ENCODE measurements at places on chromosomes 2 and 18.

DNA sequence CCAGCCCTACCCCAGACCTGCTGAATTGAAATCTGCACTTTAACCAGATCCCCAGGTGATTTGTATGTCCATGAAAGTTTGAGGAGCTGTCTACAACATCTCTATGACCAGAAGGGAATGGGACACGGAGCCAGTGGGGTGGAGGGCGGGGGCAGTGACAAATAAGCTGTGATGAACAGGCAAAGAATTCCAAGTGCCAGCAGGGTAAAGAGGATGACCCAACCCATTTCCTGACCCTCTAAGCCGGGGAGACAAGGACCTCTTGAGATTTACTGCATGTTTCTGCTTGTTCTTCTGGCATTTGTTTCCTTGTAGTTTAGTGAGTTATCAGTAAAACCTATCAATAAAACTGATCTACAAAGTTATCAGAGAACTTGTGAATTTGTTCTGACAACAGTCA, 8.7 kb downstream of the TET3 start:
- H3K4me1 ChIP-seq = peaks cover 3% of the 10 kb centered on the region
- no peak for DNase-seq
- H3K36me3 ChIP-seq = no peaks in the 10 kb centered on the region
- no peak overlapping the region for H3K27ac ChIP-seq
- no peak overlapping the region for H3K4me3 ChIP-seq

DNA sequence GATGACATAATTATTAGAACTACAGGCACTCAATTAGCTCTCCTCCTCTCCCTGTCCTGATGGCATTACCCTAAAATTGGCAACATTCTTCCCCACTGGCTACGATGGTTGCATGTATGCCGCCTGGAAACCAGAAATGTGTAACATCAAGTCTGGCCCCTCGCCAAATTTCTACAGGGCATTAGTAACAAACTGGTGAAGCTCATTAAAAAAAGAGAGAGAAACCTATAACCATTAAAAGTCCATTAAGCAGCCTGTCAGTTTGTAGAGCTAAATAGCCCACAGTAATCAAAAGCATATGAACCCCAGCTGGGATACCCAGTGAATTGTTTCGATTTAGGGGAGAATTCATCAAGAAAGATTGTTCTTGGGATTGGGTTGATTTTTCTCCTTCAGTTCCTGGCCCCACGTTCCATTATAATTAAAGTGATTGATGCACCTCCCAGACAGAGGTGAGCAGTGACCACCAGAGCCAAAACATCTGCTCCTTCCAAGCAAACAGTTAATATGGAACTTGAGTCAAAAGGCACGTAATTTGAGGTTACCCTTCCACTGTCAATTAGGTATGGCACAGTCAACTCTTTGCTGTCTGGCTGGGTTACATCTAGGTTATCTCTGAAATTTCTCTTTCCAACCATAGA, 208.6 kb downstream of the C1D start:
- H3K4me1 ChIP-seq = no peaks in the 10 kb centered on the region
- no peak for DNase-seq
- no peak overlapping the region for H3K27ac ChIP-seq
- H3K27me3 ChIP-seq = no peaks in the 10 kb centered on the region
- no peak overlapping the region for H3K4me3 ChIP-seq

DNA sequence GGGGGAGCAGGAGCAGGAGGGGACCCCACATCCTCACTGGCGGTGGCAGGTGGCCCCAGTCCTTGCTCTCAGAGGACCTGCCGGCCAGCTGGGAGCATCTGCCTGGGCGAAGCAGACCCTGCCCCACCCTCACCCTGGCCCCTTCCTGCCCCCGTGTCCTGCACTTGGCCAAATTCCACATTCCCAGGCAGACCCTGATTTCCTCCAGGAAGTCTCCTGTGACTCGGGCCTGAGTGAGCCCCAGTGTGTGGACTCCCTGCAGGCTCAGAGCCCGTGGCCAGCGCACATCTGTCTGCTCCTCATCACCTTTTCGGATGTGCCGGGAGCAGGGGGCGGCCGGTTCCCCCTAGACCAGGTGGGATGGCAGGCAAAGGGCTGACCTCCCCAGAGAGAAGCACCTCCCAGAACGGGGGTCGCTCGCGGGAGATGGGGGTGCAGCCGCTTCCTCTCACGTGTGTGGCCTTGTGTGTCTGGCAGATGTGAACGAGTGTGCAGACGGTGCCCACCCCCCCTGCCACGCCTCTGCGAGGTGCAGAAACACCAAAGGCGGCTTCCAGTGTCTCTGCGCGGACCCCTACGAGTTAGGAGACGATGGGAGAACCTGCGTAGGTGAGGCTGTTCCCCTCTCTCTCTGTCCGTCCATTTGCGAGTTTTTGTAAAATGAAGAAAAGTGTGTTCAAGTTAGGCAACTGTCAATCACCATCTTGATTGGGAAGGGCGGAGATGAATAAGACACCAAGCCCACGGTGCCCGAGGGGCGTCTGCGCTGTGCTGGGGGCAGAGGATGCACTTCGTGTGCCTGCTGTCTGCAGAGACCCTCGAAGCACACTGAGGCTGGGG, 90.4 kb downstream of the TPO start:
- DNase-seq = no peak
- no peaks in the 10 kb centered on the region for H3K36me3 ChIP-seq
- no peak overlapping the region for H3K4me3 ChIP-seq

DNA sequence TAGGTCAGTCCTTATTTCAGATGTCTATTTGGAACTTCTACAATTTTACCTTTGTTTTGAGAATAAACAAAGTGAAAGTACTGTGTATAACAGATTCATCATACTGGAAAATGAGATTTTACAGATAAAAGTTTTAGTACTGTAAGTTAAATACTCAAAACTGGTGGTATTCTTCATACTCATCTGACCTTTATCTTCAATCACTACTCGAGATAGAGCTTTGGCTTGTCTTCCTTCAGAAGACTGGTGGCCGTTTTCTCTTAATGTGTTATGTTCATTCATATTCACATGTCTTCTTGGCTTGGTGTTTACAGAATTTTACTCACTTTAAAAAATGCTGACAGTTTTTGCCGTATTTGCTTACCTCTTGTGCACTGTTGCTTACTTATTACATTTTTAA, 2.1 kb downstream of the SPOPL start:
- H3K27ac ChIP-seq = no peak overlapping the region
- no peak overlapping the region for H3K4me3 ChIP-seq
- DNase-seq = no peak
- H3K4me1 ChIP-seq = peaks cover 41% of the 10 kb centered on the region
- H3K27me3 ChIP-seq = no peaks in the 10 kb centered on the region
- H3K36me3 ChIP-seq = no peaks in the 10 kb centered on the region

DNA sequence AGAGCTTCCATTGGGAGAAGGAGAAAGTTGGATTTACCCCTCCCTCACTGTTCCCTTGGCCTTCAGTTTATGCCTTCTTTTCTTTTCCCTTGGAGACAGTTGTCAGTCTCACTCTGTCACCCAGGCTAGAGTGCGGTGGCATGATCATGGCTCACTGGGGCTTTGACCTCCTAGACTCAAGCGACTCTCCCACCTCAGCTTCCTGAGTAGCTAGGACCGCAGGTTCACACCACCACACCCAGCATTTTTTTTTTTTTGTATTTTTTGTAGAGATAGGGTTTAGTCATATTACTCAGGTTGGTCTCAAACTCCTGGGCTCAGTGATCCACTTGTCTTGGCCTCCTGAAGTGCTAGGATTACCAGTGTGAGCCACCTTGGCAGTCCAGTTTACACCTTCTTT, 49.9 kb downstream of the SLC9A4 start:
- DNase-seq = no peak
- no peaks in the 10 kb centered on the region for H3K36me3 ChIP-seq
- H3K4me3 ChIP-seq = no peak overlapping the region

GRCh38 chr2:213202011-213202410, 50.6 kb upstream of the IKZF2 start:
- H3K4me3 ChIP-seq = no peak overlapping the region
- H3K27ac ChIP-seq = no peak overlapping the region
- no peaks in the 10 kb centered on the region for H3K27me3 ChIP-seq
- H3K4me1 ChIP-seq = peaks cover 12% of the 10 kb centered on the region

DNA sequence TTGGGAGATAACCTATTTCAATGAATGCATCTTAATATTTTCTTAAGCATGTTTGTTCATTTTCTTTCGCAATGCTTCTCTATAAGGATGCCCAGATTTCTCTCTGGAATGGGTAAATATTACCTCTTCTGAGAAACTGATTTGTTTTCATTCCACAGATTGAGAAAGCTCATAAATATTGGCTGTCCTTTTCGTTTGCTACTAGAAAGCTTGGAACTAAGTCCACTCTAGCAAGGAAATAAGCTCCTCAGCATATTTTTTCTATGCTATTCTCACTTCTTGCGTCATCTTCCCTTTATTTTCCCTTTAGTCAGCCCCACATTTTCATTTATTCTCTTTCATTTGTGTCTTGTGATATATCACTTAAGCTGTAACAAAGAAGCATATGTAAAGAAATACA, 76.3 kb downstream of the ANTXR1 start:
- no peak overlapping the region for H3K4me3 ChIP-seq
- no peak overlapping the region for H3K27ac ChIP-seq
- H3K4me1 ChIP-seq = no peaks in the 10 kb centered on the region
- H3K36me3 ChIP-seq = no peaks in the 10 kb centered on the region
- H3K27me3 ChIP-seq = no peaks in the 10 kb centered on the region
- DNase-seq = no peak

GRCh38 chr2:191543708-191544107, 134.2 kb upstream of the NABP1 start:
- H3K27ac ChIP-seq = no peak overlapping the region
- H3K27me3 ChIP-seq = no peaks in the 10 kb centered on the region
- H3K36me3 ChIP-seq = no peaks in the 10 kb centered on the region
- no peaks in the 10 kb centered on the region for H3K4me1 ChIP-seq
- DNase-seq = no peak
- H3K4me3 ChIP-seq = no peak overlapping the region

Data from body of pancreas (tissue), 4 donors.